Stimulated activated CD8-positive, alpha-beta memory T cell treated with anti-CD3 and anti-CD28 coated beads, Interleukin-7, amount 100 ng/mL, for 1 hour (primary cell): ENCODE measurements at places on chromosomes 13 and 19.

GRCh38 chr19:21850656-21851255, 14.8 kb upstream of the ZNF43 start:
- DNase-seq, result no peak

DNA sequence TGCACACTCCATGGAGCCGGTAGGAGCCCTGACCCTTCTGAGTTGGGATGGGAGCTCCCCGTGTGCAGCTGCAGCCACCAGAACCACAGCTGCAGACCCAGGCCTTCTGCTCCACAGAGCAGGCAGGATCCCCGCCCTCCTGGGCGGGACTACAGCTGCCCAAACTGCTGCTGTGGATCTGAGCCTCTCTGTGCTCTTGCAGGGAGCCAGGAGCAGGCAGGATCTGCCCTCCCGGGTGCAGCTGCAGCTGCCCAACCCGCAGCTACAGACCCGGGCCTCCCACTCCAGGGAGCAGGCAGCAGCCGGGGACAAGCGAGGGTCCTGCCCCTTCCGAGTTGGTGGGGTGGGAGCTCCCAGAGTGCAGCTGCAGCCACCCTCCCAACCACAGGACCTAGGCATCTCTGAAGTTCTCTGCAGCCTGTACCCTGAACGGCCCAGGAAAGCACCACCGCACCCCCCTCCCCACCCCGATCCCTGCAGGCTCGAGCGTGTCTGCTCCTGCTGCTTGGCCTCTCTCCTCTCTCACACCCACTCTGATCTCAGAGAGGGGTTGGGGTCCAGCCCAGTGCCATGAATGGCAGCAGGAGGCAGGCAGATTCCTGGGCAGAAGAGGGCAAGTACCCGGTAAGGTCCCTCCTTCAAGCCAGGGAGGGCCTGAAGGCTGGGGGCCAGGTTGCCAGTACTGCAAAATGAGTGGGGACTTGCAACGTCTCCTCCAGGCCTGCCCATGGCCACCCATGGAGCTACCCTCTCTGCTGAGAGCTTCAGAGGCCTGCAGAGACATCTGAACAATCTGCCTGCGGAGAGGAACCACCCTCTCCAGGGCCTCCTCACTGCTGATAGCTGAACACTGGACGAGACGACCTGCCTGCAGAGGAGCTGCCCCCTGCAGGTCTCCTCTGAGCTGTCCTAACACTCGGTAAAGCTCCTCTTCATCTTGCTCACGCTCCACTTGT, 16.4 kb upstream of the EMP3 start:
- DNase-seq, result no peak

DNA sequence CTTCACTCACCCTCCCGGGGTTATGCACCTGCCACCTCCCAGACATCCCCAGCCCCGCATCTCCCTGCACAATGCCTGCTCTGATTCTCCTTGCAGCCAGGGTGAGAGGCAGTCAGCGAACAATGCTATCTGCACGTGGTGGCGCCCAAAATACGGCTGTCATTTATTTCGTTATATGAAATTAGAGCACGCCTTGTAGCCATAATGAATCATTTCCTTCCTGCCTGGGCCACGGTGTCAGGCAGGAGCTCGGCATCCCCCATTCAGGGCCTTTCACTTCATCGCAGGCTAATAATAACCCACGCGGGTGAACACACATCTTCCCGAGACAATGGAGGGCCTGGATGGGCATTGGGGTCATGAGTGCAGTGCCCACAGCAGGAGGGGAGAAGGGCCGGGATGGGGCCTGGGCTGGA, 143.8 kb upstream of the ZNF507 start:
- no peak for DNase-seq

- DNase-seq, result no peak
Observed at GRCh38 chr19:38815059-38816001, 2.6 kb upstream of the LGALS4 start.

DNA sequence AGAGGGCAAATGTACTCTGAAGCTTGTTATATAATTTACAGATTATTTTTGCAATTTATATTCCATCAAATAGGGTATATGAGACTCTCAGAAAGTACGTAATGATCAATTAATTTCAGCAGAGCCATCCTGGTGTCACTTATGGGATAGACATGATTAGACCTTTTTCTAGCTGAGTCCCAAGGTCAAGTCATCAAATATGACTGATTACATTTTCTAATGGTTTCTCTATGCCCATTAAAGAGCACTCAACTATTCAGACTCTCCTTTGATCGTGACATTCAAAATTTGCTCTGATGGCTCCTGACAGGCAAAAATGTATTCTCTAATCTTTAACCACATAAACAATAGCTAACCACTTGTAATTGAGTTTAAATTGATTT, 469.2 kb downstream of the COG6 start:
- no peak for DNase-seq

DNA sequence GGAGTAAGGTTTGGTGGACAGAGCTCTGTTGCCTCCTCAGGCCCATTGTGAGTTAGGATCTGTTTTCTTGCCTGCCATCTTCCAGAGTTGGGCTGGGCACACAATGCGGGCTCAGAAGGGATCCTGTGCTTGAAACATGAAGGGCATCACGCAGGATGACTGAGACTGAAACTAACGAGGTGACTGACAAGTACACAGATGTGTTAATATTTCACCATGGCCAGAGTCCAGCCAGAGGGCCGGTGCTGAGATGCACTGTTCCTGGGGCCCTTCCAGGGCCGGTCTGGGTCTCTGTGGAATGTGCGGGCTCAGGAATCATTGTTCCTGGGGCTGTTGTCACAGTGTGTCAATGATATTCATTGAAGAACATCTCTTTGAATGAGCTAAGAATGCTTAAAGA, 163.7 kb downstream of the URI1 start:
- no peak for DNase-seq

DNA sequence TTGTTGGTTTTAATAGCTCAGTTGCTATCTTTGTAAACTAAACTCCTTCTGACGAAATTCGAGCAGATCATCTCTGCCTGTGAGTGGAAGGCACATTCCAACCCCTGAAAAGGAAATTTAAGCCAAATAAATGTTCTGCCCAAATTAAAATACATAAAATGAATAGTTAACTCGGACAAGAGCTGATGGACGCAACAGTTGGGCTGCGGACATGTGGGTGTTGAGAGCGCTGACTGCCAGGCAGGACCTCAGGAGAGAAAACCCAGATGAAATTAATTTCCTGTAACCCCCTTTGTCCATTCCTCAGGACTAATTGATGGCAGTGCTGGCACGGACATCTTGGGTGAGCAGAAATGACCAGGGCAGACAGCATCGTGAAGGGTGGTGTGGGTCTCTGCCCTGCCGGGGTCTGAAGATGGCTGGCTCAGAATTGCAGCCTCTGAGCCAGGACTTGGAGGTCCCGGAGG, 86.5 kb downstream of the TSHZ3 start:
- no peak for DNase-seq

DNA sequence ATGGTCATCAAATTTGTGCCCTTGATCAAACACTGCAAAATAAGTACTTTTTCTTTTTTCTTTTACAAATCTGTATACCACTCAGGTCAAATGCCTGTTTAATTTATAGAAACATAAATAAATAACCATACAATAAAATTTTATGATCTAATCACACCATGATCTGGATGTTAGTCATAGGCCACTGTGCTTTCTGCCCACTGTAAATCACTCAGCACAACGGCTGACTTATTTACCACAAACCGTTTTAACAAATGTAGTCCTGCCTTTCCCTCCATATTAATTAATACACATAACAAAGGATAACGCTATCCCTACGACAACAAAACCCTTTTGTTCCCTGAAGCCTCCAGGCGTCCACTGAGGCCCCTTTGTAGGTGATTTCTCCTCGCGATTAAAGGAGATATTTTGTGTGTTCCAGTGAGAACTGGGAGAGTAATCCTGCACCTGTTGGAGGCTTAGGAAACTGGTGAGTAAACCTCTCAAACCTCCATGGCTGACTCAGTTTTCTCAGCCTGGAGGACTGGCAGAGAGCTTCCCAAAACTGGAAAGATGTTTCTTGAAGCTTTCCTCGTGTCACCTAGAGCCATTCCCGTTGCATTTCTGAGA, 477.1 kb upstream of the SGCG start:
- DNase-seq, result no peak

GRCh38 chr19:57105976-57106721, 13.6 kb upstream of the USP29 start:
- DNase-seq, result no peak

- no peak for DNase-seq
Observed at GRCh38 chr13:23443878-23444277, 10.4 kb upstream of the SACS start.

GRCh38 chr13:40598569-40598968, 67.9 kb downstream of the FOXO1 start:
- DNase-seq, result no peak

DNA sequence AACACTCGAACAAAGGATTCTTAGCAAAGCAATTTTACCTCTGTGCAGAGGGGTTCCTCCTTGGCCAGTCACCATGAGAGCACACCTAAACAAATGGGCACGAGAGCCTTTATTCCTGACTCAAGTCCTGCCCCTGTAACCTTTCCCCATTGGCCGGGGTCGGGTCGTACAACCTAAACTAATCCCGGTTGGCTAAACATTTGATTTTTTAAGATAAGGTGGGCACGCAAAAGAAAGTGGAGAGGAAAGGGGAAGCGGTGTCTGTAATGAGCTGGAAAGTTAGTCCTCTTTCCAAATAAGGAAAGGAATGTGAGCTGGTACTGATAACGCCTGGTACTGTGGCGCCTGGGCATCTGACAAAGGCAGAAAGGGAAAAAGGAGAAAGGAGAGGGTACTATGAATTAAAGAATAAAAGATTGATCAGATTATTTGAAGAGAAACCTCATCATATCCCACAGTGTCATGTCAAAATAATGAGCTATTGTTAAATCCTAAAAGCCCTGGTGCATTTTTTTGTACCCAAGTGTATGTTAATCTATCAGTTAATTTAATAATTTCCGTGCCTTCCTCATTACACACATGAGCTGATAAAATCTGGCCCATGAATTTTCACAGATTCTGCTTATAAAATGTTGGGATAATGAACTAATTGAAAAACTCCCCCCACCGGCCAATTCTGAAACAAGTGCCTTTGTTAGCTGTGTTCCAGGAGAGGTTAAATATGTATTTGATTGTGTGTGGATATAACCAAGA, 335.7 kb downstream of the RFC3 start:
- no peak for DNase-seq

GRCh38 chr13:114288157-114288591, 6.8 kb downstream of the UPF3A start:
- no peak for DNase-seq

DNA sequence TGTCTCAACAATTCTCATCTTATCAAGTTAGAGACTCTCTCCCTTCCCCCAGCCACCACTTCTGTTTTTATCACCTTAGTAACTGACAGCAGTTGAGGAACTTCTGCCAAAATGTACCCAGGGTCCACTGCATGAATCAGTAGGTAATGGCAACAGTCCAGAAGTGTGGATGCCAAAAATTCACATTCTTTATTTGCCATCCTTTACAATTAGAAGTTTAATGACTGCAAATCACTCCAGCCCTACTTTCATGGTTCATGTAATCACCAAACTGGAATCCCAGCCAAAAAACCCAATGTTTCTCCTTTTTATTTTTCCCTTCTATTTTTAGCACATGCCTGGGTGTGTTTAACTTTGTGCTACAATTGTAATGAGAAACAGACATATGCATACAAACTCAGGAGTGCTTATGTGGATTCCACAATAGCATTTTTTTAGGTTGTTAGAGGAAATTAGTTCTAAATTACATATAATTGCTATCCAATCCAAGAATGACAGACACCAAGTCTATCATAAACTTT, 243.5 kb downstream of the RGCC start:
- DNase-seq, result no peak

- no peak for DNase-seq
Observed at GRCh38 chr13:114097212-114097892, 35.1 kb downstream of the RASA3 start.

DNA sequence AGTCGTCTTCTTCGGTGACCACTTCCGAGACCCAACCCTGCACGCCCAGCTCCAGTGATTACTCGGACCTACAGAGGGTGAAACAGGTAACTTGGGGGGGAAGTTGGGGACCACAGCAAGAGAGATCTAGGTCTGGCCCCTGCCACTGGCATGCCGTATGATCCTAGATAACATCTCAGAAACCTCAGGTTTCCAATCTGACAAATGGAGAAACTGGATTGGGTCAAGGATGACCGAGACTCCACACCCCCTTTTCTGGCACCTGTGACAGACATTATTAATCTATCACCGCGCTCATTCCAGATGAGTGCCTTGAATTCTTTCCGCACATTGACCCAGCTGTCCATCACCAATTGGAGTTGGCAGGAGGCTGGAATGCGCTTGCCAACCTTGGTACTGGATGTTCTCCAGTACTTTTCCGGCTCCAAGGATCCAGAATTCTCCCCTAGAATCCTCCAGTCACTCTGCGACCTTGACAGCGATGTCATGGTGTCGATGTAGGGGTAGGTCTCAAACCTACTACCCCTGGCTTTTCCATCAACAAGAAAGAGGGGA, 17.4 kb downstream of the VASP start:
- DNase-seq, result no peak

- no peak for DNase-seq
Observed at GRCh38 chr13:86562866-86563265, 763.6 kb upstream of the SLITRK6 start.

DNA sequence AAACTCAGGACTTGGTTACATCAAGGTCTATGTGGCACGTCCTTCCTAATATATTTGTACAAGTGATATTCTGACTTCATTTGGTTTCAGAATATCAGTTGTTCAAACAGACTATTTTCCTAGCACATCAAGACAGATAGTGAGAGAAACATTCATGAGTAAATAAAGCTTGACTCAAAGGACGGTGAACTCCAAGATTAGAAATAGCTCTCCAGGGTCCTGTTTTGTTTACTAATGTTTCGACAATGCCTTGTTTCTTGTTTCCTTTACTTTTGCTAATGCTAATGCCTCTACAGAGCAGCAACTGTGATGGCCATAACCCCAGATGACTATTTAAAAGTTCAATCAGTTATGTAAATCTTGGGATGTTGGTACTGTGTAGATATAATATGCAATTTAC, 313.9 kb downstream of the KLF12 start:
- no peak for DNase-seq

GRCh38 chr13:77235456-77236022, 91.4 kb downstream of the MYCBP2 start:
- no peak for DNase-seq

- DNase-seq, result no peak
Observed at GRCh38 chr13:99347335-99347878, 40.2 kb upstream of the GPR183 start.

GRCh38 chr19:40822161-40822560, 23.2 kb downstream of the EGLN2 start:
- DNase-seq, result no peak
